ENCODE measurements at places on chromosomes 7 and 10.

DNA sequence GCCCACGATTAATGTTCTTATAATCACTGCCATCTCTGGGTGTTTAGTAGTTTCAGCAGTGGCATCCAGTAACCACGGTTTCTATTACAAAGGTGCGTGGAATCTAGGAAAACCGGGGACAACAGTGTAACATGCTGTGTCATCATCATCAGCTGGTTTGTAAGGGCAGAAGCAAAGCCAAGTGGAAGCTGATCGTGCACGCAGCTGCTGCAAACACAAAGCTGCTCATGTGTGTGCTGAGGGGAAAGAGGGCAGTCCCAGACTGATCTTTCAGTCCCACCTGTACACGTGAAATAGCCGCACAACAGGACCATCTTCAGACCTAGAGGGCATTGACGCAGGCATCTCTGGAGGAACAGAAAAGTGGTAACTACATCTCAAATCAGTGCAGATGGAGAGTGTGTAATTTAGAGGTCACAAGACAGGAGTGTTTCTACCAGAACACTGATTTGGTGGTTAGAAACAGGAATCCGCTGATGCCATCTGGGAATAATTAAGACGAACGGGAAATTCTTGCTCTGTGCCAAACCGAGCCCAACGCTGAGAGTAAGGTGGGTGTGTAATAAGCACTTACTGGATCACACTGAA is 13.4 kb downstream of the ANKRD16 start:
- peaks cover 10% of the 10 kb centered on the region for H3K36me3 ChIP-seq
- H3K27me3 ChIP-seq = no peaks in the 10 kb centered on the region
- no peak overlapping the region for H3K27ac ChIP-seq
- no peak for DNase-seq
- no peak overlapping the region for H3K4me3 ChIP-seq

- H3K4me3 ChIP-seq = no peak overlapping the region
- H3K4me1 ChIP-seq = no peaks in the 10 kb centered on the region
- H3K36me3 ChIP-seq = no peaks in the 10 kb centered on the region
- DNase-seq = no peak
- no peaks in the 10 kb centered on the region for H3K27me3 ChIP-seq
Observed at GRCh38 chr7:132030086-132030568, 473.7 kb upstream of the PODXL start.

DNA sequence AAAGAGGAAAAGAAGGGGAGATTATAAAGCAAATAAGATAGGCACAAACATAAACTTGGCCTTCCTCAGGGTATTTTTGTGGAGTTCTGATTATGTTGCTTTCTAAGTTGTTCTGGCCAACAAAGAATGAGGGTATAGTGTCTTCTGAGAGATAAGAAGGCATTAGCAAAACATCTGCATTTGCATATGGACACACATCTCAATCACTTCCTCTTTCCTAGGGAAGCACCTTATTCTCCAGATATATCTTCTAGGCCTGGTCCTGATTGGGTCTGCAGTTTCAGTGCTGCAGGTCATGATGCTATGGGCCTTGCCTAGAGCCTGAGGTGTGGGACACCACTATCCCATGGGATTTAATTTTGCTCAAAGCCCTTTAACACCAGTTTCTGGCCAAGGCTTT is 308.8 kb upstream of the PHYHIPL start:
- H3K4me3 ChIP-seq = no peak overlapping the region
- no peak for DNase-seq
- H3K27me3 ChIP-seq = no peaks in the 10 kb centered on the region
- H3K27ac ChIP-seq = no peak overlapping the region

DNA sequence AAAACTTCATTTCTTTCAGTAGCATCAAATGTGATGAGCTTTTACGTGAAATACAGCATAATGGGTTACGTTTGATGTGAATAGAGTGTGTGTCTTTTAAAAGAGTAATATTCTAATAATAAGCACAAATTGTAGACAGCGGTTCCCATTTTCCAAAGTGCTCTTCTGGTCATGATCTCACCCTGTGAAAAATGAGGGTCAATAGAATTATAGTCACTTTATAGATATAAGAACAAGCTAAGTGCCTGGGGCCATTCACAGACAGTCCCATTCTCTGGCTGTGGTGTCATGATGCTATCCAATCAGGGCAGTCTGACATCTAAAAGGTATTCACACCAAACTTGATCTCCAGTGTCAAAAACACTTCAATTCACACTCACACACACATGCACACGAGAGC is 830.8 kb upstream of the AUTS2 start:
- H3K27me3 ChIP-seq = no peaks in the 10 kb centered on the region
- DNase-seq = no peak
- H3K4me1 ChIP-seq = no peaks in the 10 kb centered on the region
- H3K27ac ChIP-seq = no peak overlapping the region
- H3K36me3 ChIP-seq = no peaks in the 10 kb centered on the region

DNA sequence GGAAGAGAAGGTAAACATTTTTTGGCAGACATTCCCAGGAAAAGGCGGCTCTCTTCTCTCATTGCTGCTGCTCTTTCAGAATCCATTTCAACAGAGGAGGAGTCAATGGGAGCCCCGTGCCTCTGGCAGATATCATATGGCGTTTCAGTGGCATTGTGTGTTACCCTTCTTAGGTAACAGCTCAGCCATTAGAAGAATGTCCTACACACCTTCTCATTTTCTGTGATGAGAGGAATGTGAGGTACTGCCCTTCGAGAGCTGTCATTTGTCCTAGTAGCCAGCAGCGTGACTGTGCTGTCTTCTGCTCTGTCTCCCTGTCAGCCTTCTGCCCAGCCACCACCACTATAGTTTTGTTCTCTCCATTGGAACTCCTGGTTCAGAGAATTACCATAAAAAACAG is 102.4 kb downstream of the EGFR start:
- no peaks in the 10 kb centered on the region for H3K36me3 ChIP-seq
- H3K4me1 ChIP-seq = no peaks in the 10 kb centered on the region
- peaks cover 16% of the 10 kb centered on the region for H3K27me3 ChIP-seq
- H3K4me3 ChIP-seq = no peak overlapping the region
- DNase-seq = no peak

- H3K36me3 ChIP-seq = no peaks in the 10 kb centered on the region
- H3K4me3 ChIP-seq = no peak overlapping the region
- DNase-seq = no peak
- no peak overlapping the region for H3K27ac ChIP-seq
Observed at GRCh38 chr7:56174346-56174874, 58.2 kb upstream of the NUPR2 start.

- H3K36me3 ChIP-seq = no peaks in the 10 kb centered on the region
- DNase-seq = no peak
- H3K27me3 ChIP-seq = peaks cover 3% of the 10 kb centered on the region
- no peak overlapping the region for H3K4me3 ChIP-seq
- H3K4me1 ChIP-seq = peaks cover 8% of the 10 kb centered on the region
- no peak overlapping the region for H3K27ac ChIP-seq
Observed at GRCh38 chr7:29095631-29096445, 50.5 kb downstream of the CPVL start.

GRCh38 chr10:84173501-84173929 is at the start of gene GPR15LG:
Gene GPR15LG (plus strand): TSS chr10:84173801. CDS start chr10:84173852, 51 bp downstream.
- H3K36me3 ChIP-seq = no peaks in the 10 kb centered on the region
- H3K27me3 ChIP-seq = no peaks in the 10 kb centered on the region
- H3K27ac ChIP-seq = no peak within 1 kb of the TSS
- H3K4me1 ChIP-seq = peaks cover 6% of the 10 kb centered on the region

- DNase-seq = no peak
- H3K27ac ChIP-seq = peak overlapping the region; percentile 50
- peaks cover 3% of the 10 kb centered on the region for H3K36me3 ChIP-seq
- no peaks in the 10 kb centered on the region for H3K27me3 ChIP-seq
- no peak overlapping the region for H3K4me3 ChIP-seq
Observed at GRCh38 chr10:13105184-13105583, 5.2 kb downstream of the OPTN start.

DNA sequence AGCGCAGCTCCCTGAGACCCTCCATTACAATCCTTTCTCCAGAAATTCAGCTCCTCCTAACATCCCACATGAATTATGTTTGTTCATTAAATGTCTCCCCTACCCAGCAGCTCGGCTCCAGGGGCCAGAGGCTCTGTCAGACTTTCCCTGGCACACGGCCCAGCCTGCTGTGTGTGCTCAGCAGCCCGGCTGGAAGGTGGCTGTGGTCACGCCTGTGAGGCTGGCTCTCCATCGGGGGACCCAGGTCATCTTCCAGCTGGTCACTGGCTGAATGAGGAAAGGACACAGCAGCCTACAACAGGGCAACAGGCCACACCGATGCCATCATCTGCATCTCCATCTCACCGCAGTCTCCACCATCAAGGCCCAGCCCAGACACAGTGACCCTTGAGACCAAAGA is 219.8 kb downstream of the MAD1L1 start:
- H3K4me1 ChIP-seq = no peaks in the 10 kb centered on the region
- no peak for DNase-seq
- H3K4me3 ChIP-seq = no peak overlapping the region
- no peaks in the 10 kb centered on the region for H3K27me3 ChIP-seq
- peaks cover 2% of the 10 kb centered on the region for H3K36me3 ChIP-seq
- H3K27ac ChIP-seq = peak overlapping the region; percentile 15

DNA sequence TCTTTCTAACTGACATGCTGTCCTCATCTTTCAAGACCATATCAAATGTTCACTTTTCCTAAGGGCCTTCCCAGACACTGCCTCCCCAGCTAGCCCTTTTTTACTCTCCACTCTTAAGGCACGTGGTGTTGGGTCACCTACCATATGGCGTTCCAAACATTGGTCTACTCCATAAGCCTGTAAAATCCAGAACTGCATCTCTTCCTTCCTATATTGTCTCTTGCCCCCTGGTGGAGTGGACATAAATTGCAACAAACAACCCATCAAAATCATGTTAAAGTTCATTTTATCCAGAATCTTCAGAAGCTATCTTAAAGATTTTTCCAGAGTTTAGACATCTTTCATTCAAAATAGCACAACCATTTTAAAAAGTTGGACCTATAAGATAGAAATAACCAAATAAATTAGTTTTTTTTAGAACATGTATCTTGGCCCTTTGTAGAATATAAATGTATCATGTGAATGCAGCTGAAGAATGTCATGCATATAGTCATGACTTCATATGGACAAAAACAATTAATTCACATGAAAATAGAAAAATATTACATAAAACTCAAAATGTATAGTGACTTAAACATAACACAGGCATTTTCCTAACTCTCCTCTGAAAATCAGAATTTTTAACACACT is 180.6 kb upstream of the CHRM2 start:
- no peak overlapping the region for H3K4me3 ChIP-seq
- no peaks in the 10 kb centered on the region for H3K27me3 ChIP-seq
- H3K27ac ChIP-seq = no peak overlapping the region
- no peak for DNase-seq
- H3K36me3 ChIP-seq = no peaks in the 10 kb centered on the region

DNA sequence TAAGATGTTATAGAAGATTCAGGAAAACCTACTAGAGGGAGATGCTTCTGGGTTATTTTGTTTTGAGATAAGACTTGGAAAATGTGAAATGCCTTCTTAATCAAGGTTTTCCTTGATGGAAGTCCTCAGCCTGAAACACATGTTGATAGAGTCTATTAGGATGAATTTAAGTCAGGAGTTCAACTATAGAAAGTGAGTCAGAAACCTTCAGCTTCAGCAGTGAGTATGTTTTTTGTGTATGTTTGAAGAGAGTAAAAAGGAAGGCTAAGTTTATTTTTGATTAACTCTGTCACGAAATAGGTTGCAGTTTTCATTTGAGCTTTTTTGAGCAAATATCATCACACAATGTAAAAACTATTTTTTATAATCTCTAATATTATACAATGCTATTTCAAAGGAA is 114.6 kb downstream of the HGF start:
- H3K4me3 ChIP-seq = no peak overlapping the region
- no peaks in the 10 kb centered on the region for H3K4me1 ChIP-seq
- H3K36me3 ChIP-seq = no peaks in the 10 kb centered on the region
- no peak overlapping the region for H3K27ac ChIP-seq

DNA sequence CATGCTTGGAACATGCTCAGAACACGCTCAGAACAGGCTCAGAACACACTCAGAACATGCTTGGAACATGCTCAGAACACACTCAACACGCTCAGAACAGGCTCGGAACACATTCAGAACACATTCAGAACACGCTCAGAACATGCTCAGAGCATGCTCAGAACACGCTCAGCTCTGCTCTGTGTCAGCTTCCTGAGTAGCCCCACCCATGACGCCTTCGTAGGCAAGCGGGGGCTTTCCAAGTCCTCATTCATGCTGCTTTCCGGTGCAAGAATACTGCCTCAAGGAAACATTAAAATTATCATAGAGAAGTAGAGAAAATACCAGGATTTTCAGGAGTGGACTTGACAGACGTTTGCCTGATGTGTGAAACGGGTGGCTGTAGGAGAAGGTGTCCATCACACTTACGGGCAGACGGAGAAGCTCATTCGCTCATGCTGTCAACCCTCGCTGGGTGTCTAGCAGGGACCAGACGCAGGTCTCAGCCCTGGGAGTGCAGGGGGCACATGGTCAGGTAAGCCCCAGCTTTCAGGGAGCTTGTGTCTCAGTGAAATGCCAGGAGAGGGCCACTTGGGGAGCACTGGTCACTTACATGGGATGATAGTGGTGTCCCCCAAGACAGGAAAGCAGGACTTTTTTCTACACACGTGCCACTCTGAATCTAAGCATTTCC is 24.7 kb downstream of the EN2 start:
- peaks cover 11% of the 10 kb centered on the region for H3K4me1 ChIP-seq
- peak overlapping the region; percentile 30 for H3K27ac ChIP-seq
- H3K4me3 ChIP-seq = peak overlapping the region; percentile 59

DNA sequence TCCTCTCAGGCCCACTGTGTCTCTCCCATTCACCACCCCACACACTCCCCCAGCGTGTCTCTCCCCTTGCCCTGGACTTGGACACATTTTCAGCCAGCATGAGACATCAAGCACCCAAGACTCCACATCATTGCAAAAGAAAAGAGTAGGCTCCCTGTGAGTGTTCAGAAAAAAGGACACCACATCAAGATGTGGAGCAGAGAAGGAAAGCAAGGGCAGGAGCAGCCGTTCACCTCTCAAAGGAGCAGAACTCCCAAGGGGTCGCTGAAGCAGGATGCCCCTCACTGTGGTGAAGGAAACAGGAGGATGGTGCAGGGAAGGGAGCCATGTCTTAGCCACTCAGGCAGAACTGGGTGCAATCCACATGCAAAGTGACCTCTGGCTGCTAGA is 89.9 kb upstream of the MACROH2A2 start:
- no peaks in the 10 kb centered on the region for H3K36me3 ChIP-seq
- no peak for DNase-seq
- no peak overlapping the region for H3K27ac ChIP-seq
- H3K4me1 ChIP-seq = no peaks in the 10 kb centered on the region

DNA sequence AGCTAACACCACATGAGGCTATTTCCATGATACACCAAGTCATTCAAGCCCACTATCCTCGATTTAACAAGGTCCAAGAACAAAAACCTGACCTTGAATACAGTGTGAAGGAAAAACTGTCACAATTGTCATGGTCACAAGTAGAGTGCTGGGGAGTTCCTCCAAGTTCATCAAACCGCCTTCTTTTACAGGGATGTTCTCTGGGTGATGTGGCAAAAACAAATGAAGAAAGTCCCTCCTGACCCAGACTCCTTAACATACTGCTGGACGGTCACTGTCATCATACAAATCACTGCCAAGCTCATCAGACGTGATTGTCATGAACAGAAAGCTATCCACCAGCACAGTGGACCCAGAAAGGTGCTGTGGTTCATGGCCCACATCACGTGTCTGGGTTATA is 28.9 kb downstream of the HIPK2 start:
- H3K36me3 ChIP-seq = peaks cover 2% of the 10 kb centered on the region
- no peak overlapping the region for H3K27ac ChIP-seq
- no peak for DNase-seq
- H3K27me3 ChIP-seq = no peaks in the 10 kb centered on the region
- H3K4me1 ChIP-seq = peaks cover 36% of the 10 kb centered on the region
- H3K4me3 ChIP-seq = no peak overlapping the region

Data from activated naive CD4-positive, alpha-beta T cell treated with anti-CD3 and anti-CD28 coated beads for 36 hours (primary cell).